ENCODE measurements at places on chromosomes 5 and 9.

- no peak for DNase-seq
Measured at GRCh38 chr5:172666251-172666650, 25.2 kb downstream of the NEURL1B start.

- no peak for DNase-seq
Measured at GRCh38 chr5:172830876-172831662, 3.0 kb upstream of the ERGIC1 start.

- no peak for DNase-seq
Measured at GRCh38 chr9:17398350-17398749, 180.5 kb upstream of the SH3GL2 start.

DNA sequence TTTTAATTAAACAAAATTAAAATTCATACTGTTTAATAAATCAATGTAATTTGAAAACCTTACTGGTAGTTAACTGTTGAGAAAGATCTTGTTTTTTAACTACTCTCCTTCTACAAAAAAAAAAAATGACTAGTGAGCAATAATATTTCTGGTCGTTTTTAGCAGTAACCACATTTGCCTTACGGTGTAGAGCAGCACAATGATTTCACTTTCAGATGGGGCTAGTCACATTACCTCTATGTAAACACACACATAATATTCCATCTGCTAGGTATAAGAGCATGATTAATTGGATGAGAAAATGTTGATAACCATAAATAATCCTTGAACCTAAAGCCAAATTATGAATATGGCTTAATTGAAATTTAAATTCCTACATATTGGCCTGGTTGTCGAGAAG is 198.1 kb downstream of the CHSY3 start:
- DNase-seq, result no peak

GRCh38 chr5:77129391-77129990 is 42.4 kb upstream of the ZBED3 start:
- peak; percentile 3 for DNase-seq
